Neural progenitor cell (in vitro differentiated cells): ENCODE measurements at places on chromosomes 2 and 18. TPM values are rescaled to one million over a fixed set of nuclear protein-coding genes. Genes with fewer than 3 reads are reported as not detected.

FBXO48 gene
- total RNA-seq, result 2.7 and 2.9 TPM in 2 replicates

DNA sequence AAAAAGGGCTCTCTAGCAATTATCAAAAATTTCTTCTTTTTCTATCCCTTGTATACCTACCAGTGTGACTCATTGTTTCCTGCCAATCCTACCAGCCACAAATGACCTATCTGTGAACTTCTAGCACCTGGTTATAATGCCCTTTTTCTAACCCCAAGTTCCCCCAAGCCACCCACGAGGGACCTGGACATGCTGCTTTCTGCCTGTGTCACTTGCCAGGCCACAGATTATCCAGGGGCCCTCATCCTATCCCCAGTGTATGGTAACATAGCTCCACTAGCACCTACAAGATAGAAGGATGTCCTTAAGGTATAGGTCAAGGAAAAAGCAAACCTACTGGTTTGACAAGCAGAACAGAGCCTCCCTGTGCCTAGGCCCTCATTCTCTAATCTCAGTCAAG lies 26.8 kb downstream of the AAK1 start:
- H3K27me3 ChIP-seq, result no peaks in the 10 kb centered on the region
- DNase-seq, result no peak
- H3K4me3 ChIP-seq, result no peak overlapping the region
- H3K36me3 ChIP-seq, result no peaks in the 10 kb centered on the region

DNA sequence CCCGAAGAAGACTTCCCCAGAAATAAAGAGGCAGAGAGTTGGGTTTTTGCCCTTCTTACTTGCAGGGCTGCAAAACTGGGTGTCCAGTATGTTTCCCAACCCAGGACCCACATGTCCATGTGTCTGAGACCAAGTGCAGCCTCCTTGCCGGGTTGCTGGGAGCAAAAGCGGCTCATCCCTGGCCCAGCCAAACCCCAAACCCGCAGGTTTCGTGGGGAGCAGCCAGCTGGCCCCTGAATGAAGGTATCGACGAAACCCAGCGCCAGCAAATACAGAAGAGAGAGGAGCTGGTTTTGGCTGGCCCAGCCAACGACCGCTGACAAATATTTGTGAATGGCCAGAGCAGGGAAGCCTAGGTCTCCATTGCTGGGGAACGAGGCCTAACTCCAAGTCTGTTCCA lies 197.1 kb downstream of the SMAD7 start:
- H3K4me3 ChIP-seq, result no peak overlapping the region
- DNase-seq, result no peak
- no peak overlapping the region for H3K27ac ChIP-seq
- peaks cover 3% of the 10 kb centered on the region for H3K4me1 ChIP-seq

GRCh38 chr2:192559587-192559986 lies 364.9 kb upstream of the TMEFF2 start:
- DNase-seq, result no peak
- H3K36me3 ChIP-seq, result no peaks in the 10 kb centered on the region
- no peaks in the 10 kb centered on the region for H3K27me3 ChIP-seq

- H3K27ac ChIP-seq, result no peak overlapping the region
- H3K27me3 ChIP-seq, result no peaks in the 10 kb centered on the region
- peaks cover 17% of the 10 kb centered on the region for H3K36me3 ChIP-seq
- H3K4me3 ChIP-seq, result no peak overlapping the region
- no peaks in the 10 kb centered on the region for H3K4me1 ChIP-seq
Measured at GRCh38 chr2:207558079-207558491, 28.3 kb downstream of the CREB1 start.

- no peaks in the 10 kb centered on the region for H3K4me1 ChIP-seq
- H3K4me3 ChIP-seq, result no peak overlapping the region
- no peaks in the 10 kb centered on the region for H3K27me3 ChIP-seq
Measured at GRCh38 chr2:63699549-63699839, 110.7 kb downstream of the MDH1 start.

DNA sequence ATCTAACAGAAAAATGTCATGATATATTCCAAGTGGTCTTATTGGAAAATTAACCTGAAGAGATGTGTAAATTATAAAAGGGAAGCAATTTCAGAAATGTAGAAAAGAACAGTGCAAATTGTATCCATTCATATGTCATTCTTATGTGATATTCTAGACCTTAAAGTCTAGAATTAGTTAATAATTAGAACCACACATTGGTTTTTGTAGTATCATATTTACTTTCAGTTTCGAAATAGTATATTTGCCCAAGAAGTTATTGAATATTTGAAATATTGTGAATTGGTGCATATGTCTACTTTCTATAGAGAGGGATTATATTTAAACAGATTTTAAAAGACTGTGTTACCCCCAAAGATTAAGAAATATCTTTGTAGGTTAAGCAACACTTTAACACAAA lies 1348.6 kb upstream of the ACVR2A start:
- no peak for DNase-seq
- no peaks in the 10 kb centered on the region for H3K36me3 ChIP-seq
- H3K4me1 ChIP-seq, result peaks cover 12% of the 10 kb centered on the region
- H3K27ac ChIP-seq, result no peak overlapping the region
- no peaks in the 10 kb centered on the region for H3K27me3 ChIP-seq
